Thoracic aorta (tissue), 2 donors: ENCODE measurements at places on chromosomes 11 and 22.
A peak's percentile ranks its signal among the peaks of the same experiment; 100 is the strongest.

DNA sequence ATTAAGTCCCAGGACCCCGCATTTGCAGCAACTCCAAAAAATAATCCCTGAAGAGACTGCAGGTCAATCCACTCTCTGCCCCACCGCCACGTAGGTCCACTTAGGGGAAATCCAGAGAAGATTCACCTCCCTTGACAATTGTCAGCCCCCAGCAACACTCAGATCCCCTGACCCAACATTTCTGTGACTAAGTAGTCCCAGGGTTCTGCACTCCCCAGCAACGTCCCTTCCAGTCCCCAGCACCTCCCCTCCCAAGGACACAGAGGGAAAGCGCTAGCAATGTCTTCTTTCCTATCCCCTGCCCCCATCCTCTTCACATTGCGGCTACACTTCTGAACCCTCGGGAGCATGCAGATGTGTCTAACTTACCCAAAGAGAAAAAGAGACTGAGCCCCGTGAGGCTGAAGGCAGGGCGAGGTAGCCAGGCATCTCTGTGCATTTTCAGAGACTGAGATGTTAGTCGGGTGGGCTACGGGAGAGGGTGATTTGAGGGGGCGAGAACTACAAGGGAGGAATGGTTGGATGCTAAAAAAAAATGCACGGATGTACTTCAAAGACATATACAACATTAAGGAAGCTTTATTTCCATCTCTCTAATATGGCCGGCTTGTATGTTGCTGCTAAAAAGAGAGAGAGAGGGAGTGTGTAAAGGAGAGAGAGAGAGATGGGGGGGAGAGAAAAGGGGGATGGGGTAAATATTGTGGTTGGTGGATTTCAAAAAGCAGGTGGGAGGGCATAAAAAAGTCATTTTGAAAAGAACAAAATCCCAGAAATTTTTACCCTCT, at the start of gene SCN2B:
TSS of gene SCN2B (minus strand) at position 647 of the 785 bp plus-strand sequence. CDS start at position 439, 208 bp downstream.
- DNase-seq: no peak

- DNase-seq: no peak
Observed at GRCh38 chr11:121207485-121208115, 85.0 kb upstream of the SC5D start.

DNA sequence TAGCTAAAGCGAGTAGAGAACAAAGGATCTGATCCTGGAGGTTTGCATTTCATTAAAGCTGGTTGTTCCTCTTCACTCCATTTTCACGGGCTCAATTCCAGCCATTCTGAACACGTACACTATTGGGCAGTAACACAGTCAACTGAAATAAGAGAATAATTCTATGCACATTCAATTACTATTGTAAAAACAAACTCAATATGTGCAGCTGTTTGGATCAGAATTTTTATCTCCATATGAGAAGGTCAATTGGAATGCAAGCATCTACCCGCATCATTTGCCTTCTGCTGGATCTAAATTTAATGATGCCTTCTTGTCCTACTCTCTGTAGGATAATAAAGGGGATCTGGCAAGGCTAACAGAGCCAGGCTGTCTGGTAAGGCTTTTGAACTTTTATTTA, 562.8 kb upstream of the CCDC179 start:
- no peak for DNase-seq

- DNase-seq: no peak
Observed at GRCh38 chr22:31970490-31971444, 26.4 kb downstream of the YWHAH start.

DNA sequence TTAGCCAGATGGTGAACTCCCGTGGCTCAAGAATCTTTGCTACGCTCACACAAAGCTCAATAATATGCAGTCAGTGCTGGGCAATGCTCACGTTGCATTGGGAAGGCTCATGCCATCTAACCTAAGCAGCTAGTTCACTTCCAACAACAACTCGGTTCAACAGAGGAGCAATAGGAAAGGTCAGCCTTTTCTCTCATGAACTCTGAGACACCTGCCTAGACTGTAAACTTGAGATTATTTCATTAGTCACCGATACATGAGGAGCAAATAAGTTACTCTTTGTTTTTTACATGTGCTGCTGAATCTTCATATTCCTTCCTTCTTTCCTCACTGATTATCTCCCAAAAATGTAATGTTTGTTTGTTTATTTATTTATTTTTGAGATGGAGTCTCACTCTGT, 9.0 kb downstream of the SLC5A4 start:
- no peak for DNase-seq

DNA sequence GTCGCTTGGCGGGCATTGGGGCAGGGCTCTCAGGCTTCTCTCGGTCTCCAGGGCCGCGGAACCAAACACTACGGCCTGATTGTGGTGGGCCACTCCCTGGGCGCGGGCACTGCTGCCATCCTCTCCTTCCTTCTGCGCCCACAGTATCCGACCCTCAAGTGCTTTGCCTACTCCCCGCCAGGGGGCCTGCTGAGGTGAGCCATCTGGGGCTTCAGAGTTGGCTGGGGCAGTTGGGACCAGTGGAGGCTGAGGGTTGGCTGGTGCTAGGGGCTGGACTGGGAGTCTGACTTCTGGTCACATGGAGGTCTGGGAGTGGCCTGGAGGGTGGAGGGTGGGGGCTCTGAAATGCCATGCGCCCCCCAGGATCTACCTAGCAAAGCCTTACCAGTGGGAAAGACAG, 15.3 kb upstream of the MYRF start:
- no peak for DNase-seq

DNA sequence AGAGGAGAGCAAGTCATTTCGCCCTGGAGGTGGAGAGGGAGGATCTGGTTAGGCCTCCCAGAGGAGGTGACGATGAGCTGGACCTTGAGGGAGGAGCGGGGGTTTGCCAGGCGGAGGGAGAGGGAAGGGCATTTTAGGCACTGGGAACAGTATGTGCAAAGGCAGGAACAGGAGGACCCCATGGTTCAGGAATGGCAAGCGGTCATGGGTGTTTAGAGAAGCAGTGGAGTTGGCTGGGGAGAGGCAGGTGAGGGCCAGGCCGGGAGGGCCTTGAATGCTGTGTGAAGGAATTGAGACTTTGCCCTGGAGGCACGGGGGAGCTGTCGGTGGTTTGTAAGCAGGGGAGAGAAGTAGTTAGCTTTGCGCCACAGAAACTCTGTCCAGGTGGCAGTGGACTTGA, 10.3 kb downstream of the PRDM11 start:
- DNase-seq: no peak

DNA sequence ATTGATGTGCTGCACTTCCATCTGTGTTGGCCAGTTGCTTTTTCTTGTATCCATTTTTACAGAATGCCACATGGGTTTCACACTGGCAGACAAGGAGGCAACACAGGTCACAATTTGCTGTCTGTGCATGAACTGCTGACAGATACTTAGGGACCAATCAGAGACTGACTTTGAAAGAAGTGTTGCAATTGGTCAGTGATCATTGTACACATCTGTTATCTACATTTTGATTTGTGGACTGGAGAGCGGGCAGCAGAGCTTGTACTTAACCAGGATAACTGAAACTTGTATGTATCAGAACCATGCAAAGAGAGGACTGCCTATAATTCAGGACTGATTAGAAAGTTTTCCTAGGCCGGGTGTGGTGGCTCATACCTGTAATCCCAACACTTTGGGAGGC, 21.8 kb downstream of the PRR5 start:
- DNase-seq: no peak

GRCh38 chr11:10407055-10407454, 48.0 kb upstream of the AMPD3 start:
- DNase-seq: no peak

DNA sequence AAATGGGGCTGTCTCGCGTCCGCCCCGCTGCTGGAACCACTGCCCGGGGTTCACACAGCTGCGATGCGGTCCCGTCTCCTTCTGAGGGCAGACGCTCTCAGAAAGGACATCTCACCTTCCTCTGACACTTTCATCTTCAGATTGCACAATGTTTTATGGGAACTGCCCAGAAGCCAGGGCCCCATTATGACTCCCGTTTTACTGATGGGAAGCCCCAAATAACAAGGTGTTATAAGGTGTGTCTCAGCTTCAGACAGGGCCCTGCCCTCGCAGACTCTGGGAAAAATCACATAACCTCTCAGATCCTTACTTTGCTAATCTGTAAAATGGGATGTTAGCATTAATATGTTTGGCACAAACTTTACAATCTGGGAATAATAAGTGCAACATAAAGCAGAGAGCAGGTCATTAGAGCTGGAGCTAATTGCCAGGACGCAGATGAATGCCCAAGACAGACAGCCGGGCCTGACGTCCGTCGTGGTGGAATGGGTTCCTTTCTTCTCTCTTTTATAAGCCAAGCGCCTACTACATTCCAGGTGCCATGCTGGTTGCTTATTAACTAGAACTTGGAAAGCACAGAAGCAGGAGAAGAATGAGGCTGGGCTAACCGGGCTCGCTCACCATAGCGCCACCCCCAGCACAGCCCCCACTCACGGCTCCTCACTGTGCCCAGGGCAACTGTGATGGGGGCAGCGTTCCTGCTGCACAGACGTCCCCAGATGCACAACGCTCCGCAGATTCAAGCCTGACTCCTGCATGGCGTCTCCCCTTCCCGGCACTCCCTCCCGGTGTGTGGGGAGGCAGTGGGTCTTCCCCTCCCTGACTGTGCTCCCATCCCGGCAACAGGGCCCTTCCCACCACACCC, 43.8 kb downstream of the TRMU start:
- DNase-seq: no peak

DNA sequence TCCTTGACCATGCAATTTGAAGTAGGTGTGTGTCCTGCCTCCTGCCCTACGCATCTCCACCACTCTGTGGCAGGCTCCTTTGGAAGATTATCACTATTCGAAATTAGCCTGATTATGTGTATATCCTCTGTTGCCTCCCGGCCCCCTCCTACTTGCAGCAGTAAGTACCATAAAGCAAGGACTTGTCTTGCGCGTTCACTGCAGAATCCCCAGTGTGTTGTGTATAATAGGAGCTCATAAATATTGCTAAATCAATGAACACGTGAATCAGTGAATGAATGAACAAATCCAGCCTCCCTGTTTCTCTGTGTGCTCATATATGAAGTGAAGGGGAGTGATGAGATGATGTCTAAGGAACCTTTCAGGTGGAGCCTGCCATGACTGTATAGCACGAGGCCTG, 210.7 kb downstream of the DBX1 start:
- no peak for DNase-seq

DNA sequence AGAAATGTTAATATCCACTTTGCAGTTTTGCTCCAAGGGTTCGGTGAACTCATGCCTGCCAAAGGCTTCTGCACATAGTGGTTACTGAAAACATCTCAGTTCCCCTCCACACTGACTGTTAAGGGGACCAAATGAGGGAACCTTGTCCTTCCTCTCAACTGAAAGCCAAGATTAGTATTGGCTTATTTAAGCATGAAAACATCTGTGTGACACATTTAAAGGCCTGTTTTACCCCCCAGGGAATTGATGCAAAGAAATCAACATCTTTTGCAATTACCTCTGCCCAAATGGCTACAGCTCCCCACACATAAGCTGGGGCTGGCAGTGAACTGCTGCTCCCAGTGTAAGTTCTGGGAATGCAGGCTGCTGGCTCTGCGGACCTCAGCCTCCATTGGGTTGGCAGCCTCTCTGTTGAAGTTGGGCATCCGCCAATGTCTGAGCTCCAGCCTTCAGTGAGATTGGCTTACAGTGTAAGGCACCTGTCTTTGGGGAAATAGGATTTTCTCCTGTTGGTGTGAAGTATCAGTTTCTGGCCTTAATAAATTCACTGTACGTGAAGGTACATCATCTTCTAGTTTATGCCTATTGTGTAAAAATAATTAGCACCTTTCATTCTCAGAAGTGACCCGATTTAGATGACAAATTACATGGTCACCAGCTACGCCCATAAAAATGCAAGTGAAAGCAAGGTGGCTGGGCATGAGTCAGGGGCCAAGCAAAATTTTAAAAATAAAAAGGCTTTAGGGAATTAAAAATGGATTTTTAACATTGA, 213.4 kb upstream of the SYN3 start:
- peak; percentile 43 for DNase-seq

GRCh38 chr22:39654131-39654926, 83.8 kb downstream of the CACNA1I start:
- DNase-seq: no peak

- DNase-seq: no peak
Observed at GRCh38 chr11:124611064-124611463, at the start of gene PANX3. Gene PANX3, plus strand, starts transcription at chr11:124611428. Its CDS starts 129 bp downstream, at chr11:124611557.

GRCh38 chr11:125433454-125434121, 62.5 kb downstream of the FEZ1 start:
- no peak for DNase-seq

DNA sequence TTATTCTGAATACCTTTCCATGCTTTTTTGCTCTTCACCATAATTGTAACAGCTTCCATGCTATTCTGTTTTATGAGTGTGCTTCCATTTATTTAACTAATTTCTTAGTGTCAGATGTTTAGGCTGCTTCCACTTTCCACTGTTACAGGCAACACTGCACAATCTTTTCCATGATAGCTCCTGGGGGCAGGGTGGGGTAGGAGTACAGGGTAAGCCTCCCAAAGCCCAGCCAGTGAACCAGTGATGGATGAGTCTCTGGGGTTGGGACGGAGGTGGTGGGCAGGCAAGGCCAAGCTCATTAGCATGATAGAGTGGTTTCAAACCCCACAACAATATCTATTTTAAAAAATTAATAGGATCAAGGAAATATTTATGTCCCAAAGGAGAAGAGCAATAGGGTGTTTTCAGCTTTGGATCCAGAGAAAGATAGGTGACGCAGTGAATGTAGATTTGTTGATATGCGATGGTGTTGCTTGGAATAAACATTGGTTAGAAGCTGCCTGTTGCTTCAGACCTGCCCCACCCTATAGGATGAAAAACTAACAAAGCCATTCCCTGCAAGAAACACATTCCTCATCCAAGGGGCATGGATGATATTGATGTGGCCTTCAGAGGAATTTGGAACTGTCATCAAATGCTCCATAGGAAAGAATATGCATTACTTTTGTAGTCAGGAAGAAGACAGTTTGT, 17.1 kb upstream of the ELF5 start:
- no peak for DNase-seq

DNA sequence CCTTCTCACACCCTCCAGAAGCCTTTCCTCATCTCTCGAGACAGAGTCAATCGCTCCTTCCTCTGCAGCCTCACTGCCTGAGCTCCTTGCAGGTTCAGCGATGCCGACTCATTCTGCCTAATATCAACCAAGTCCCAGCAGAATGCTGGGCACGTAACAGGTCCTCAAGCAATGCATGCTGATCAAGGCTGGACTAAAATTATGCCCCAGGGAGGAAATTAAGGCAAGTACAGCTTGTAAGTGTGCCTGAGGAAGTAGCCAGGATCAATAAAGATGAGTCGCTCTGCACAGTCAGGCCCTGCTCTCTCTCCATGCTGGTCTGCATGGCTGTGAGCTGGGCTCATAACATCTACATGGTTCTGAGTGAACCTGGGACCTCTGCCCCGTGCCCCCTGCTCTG, 25.6 kb upstream of the NRIP3 start:
- DNase-seq: no peak

DNA sequence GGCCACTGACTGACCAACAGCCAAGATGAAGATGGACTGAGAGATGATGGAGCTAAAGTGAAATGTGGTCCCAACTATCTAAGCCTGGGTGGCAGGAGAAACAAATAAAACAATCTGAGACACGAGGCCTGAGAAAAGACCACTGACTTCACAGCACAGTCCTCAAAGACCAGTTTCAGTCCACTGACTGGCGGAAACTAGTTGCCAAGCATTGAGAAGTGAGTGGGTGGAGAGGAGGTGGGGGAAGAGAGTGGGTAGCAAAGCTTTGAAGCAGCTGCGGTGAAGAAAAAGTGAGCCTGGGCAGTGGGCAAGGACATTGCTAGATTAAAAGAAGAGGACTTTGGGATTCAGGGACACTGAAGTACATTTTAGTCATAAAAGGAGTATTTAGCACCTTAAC, 1.9 kb downstream of the MS4A1 start:
- DNase-seq: no peak
